Activated naive CD4-positive, alpha-beta T cell (primary cell): ENCODE measurements at places on chromosomes 7 and 10.

GRCh38 chr7:17608114-17608833 lies 309.8 kb downstream of the AHR start:
- no peak for DNase-seq

DNA sequence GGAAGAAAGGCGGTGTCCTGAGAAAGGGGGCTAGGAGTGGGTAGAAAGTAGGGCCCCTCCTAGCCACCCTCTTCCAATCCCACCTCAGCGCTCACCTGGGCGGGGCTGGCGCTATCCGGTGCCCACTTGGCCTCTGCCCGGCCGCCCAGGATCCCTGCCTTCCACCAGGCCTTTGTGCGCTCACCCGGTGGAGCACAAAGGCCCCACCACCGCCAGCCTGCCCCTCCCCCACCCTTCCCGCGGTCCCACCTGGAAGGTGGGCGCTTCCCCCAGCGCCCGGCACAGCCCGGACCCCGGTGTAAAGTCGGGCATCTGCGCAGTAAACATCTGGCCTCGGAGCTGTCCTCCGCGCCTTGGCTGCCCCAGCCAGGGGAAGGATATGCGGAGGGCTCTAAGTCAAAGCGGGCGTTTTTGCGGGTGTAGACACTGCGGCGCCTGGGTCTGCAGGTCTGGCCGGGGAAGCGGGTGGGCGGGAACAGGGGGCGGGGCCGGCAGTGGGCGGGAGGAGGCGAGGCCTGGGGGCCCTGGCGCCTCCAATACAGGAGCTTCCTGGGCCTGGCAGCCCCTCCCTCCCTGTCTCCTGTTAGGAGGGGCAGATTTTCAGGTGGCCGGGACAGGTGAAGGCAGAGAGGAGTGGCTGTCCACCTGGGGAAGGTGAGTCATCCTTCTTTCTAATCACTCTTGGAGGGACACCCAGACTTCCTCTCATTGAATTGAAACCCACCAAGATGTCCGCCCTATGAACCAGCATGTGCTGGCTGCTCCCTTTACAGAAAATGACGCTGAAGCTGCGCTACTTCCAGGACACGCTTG lies 49.3 kb downstream of the PNLIPRP2 start:
- no peak for DNase-seq

DNA sequence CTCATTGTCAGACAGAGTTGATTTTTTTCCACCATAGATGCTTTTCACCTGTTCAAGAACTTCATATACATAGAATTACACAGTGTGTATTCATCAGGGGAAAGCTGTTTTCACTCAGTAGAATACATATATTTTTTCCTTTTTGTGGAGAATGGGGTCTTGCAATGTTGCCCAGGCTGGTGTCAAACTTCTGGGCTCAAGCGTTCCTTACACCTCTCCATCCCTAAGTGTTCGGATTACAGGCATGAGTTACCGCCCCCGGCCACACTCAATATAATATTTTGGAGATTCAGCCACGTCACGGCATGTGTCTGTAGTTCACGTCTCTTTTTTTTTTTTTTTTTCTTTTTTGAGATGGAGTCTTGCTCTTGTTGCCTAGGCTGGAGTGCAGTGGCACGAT lies 7.5 kb upstream of the SMC3 start:
- no peak for DNase-seq

GRCh38 chr10:24645784-24646183 lies 77.9 kb downstream of the ARHGAP21 start:
- no peak for DNase-seq

- no peak for DNase-seq
Observed at GRCh38 chr10:124032087-124032935, 61.1 kb downstream of the CHST15 start.

DNA sequence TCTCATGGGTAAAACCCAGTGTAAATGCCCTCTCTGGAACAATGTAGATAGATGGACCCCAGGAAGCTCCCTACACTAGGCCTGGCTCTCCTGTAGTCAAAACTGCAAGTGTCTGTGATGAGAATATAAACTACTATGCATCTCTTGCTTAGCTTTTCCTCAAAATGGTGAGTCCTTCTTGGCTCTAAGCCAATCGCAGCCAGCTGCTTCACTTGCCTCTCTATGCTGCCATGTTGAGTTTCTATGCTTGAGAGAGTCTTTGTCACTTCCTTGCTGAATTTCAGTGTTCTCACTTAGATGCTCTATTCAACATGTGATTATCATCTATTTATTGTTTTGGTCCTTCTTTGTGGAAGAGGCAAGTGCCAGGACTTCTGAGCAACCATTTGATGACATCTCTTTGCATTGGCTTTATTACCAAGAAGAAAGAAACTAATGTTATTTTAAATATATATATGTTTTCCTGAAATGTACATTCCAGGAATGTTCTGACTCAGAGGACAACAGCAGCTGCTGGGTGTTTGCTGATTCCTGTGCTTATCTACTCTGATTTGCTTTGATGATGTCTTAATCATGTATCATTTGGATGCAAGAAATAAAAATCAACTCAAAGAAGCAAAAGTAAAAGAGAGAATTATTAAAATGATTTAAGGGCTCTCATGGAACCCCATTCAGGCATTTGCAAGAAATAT lies 16.6 kb downstream of the TAS2R40 start:
- DNase-seq: no peak

DNA sequence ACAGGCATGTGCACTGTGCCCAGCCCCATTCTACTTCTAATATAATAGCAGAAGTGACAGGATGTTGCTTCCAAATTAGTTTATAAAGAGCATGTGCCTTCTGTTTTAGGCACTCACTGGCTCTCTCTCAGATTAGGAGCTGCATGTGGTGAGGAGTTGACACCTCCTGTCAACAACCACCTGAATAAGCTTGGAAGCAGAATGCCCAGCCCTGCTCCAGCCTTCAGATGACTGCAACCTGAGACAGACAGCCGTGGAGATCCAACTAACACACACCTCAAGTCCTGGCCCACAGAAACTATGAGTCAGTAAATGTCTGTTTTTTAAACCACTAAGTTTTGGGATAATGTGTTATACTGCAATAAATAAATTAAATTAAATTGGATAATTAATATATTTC lies 54.5 kb downstream of the PARD3 start:
- no peak for DNase-seq
